ENCODE measurements at places on chromosomes 4 and X.

DNA sequence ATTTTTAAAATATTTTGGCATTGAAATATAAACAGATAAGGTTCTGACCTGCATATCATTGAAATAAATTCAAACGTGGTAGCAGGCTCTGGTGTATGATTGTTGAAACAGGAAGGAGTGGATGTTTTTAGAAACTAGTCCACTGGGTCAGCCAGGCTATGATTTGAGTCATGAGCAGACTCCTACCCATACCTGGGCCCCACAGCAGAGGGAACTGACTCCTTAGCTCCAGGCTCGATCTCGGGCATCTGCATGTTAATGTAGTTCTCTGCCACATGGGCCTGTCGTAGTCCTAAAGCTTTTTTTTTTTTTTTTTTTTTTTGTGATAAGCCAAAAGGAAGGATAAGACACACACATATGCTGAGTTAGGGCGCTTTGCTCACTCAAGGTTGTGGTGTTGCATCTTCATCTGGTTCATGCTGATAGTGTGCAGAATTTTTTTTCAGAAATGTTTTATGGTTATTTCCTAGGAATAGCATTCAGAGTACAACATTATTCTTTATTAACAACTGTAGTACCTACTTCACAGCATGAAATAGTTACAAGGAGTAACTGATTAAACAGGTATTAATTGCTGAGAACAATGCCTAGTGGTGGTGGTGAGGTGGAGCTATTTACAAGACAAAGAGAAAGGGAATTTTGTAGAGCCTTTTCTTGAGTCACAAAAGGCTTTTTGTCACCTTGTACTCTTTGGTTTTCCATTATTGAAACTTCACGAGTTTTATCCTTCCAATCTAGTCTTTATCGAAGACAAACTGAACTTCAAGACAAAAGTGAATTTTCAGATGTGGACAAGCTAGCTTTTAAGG, 27.3 kb downstream of the OFD1 start:
- no peak for DNase-seq

DNA sequence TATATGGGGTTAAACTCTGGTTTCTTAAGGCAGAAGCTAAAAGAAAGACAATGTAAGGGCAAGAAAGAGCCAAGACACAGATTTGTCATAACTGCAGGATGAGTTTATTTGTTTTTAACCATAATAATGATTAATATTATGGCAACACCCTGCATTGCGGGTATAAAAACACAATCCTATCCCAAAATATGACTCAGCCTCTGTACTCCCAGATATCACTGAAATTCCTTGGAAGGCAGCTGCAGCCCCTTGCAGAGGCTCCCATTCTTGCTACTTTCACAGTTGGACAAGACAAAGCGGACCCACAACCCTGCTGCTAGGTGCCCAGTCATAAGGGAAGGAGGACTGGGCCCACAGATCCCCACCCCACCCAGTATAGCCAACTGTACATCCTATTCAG, 20.4 kb upstream of the FGF16 start:
- no peak for DNase-seq

GRCh38 chrX:128458888-128459287, 406.7 kb upstream of the ACTRT1 start:
- DNase-seq, result no peak

GRCh38 chrX:78759081-78759480, 11.6 kb downstream of the LPAR4 start:
- no peak for DNase-seq

- DNase-seq, result no peak
Observed at GRCh38 chrX:47898024-47898423, 61.3 kb downstream of the ZNF81 start.

DNA sequence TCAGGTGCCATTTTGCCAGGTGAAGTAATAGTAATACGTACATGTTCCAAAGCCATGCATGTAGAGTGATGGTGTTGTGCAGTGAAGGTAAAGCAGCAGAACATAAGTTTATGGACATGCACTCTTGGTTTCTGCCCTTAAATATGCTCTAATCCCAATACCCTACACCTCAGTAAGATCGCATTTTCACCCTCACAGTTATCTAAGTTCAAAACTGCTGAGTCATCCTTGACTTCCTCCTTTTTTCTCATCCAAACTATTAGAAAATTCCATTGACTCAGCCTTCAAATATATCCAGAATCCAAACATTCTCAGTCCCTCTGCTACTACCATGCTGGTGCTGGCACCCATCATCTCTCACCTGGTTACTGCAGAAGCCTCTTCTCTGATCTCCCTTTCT, 652.9 kb upstream of the IGFBP7 start:
- DNase-seq, result no peak

- no peak for DNase-seq
Observed at GRCh38 chr4:138223231-138223910, 18.8 kb downstream of the SLC7A11 start.

DNA sequence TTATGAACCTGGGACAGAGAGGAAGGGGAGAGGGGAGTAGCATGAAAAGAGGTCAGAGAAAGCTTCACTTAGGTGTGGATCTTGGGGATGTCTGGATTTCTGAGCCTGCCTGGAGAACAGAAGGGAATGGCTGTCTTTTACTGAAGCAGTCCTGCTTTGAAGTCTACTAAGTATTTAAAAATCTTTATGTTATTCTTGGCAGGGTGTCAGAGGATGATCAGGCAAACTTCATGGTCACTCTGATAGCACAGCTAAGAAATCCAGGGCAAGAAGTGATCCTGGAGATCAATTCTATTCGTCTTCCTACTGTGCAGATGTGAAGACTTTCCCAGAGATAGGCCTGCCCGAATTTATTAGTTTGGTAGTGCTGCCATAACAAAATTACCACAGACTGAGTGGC, 464.4 kb upstream of the BOD1L1 start:
- DNase-seq, result no peak

DNA sequence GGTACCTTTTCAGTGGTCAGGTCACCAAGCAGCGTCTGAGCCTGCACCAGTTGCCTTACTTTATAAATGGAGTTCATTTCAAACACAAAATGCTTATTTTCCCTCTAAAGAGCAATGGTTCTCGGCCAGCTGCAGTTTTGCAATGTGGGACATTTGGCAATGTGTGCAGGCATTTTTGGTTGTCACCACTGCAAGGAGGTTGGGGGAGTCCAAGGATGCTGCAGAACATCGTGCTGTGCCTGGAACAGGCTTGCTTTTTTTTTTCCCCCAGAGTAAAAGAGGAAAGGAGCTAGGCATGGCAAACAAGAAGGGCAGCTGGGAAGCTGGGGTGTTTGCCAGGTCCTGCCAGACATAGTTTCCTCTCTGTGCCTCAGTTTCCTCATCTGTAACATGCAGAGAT, 115.6 kb downstream of the GPR143 start:
- DNase-seq, result no peak

GRCh38 chr4:172155838-172156345, 342.7 kb downstream of the GALNTL6 start:
- no peak for DNase-seq

DNA sequence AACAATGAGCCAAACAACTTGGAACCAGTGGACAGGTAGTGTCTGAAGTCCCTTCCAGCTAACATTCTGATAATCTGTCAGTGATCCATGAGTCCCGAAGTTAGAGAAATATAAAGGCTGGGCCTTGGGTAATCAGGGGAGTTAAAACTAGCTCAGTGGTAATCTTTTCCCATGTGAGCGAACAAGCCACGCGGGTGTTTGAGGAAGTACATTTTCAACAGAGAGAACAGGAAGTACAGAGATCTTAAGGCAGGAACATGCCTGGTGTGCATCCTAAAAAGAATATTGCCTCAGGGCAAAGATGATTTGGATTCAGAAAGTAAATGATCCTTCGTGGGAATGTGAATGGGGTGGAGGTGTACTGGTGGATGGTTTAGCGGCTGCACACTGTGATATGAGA, 42.9 kb downstream of the FNIP2 start:
- DNase-seq, result no peak

GRCh38 chrX:153723351-153724251, 586 bp downstream of the BCAP31 start:
- DNase-seq, result no peak

GRCh38 chr4:177287255-177287654, 22.4 kb upstream of the NEIL3 start:
- DNase-seq, result no peak

GRCh38 chr4:70704215-70704930, 16.0 kb downstream of the UTP3 start:
- DNase-seq, result peak; percentile 26

All from activated CD4-positive, alpha-beta T cell treated with anti-CD3 and anti-CD28 coated beads, Interleukin-2, amount 50 U/mL, for 24 hours (primary cell).